ENCODE measurements at places on chromosomes 2 and 18.
A peak's percentile ranks its signal among the peaks of the same experiment; 100 is the strongest.

DNA sequence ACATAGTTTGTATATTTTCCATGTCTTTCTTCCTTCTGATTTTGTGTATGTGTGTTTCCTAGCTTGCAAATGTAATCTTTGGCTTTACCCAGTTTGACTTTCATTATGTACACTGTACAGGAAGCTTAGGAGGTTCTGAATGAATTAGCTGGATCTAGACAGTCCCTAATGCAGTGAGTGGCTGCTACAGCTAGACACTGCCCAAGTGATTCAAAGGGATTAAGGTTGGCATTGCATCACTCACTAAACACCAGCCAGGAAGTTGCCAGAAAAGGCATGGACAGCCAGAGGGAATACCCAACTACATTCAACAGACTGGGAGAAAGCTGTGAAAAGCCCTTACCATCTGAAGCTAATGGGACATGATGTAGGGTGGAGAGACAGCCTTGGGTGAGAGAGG lies 316.0 kb upstream of the MEX3C start:
- DNase-seq: no peak

GRCh38 chr18:78607784-78608183 lies 371.8 kb upstream of the SALL3 start:
- no peak for DNase-seq

DNA sequence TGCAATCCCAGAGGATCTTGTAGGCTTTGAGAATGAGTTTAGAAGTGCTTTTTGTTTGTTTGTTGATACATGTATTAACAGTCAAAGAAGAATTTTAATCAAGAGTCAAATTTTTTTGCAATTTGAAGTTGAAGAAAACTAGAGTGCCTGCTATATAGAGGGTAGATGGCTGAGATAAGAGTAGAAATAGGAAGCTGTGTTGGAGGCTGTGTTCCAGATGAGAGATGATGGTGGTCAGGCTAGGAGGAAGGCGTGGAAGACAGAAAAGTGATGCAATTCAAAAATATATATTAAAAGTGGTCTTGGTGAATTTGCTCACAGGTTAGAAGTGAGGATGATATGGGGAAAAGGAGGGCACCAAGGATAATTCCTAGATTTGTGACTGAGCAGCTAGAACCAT lies 978.3 kb downstream of the BCL11A start:
- DNase-seq: no peak

DNA sequence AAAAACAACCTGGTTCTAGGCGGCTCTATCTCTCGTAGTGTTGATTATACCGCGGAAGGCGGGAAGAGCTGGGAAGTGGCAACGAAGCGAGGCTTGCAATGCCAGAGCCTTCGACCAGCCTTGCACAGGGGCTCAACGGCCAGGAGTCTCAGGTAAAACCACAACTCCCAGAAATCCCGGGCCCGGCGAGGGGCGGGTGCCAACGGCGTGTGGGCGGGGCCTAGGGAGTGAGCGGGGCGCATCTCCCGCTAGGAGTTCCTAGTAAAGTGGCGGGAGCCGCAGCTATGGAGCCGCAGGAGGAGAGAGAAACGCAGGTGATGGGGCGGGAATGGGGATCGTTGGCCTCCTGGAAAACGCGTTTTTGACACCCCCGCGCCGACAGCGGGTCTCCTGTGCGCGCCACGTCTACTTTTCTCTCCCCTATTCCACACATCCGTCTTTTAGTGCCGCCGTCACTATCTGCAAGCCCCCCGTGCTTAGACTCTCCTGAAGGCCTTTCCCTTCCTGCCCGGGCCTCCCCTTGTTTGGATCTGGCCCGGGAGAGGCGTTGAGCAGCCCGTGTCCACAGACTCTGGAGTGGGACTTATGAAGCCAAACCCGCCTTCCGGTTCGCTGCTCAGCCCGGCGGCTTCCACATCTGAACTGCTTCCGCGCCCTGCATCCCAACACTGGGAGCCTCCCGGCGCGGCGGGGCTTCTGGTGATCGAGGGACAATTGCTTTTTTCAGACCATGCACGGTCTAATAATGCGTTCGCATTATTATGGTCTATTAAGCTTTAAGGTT lies at the start of gene HAUS1:
TSS of gene HAUS1 (plus strand) at position 258 of the 784 bp plus-strand sequence. CDS start at position 285, 27 bp downstream.
- peak; percentile 33 for DNase-seq

- DNase-seq: no peak
Observed at GRCh38 chr18:77059294-77059916, 73.2 kb downstream of the MBP start.

GRCh38 chr2:72113847-72114692 lies 33.6 kb downstream of the CYP26B1 start:
- DNase-seq: no peak

DNA sequence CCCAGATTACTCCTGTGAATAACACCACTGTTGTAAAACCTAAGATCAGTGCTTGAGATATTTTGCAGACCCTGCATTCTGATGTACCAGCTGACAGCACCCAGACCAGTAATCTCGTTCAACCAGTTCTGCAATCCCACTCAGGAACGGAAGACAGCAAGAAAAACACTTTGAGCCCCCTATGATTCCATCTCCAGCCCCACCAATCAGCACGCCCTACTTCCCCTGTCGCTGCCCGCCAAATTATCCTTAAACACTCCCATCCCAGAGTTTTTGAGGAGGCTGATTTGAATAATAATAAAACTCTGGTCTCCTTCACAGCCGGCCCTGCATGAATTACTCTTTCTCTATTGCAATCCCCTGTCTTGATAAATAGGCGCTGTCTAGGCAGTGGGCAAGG lies 173.9 kb upstream of the CDH2 start:
- no peak for DNase-seq

DNA sequence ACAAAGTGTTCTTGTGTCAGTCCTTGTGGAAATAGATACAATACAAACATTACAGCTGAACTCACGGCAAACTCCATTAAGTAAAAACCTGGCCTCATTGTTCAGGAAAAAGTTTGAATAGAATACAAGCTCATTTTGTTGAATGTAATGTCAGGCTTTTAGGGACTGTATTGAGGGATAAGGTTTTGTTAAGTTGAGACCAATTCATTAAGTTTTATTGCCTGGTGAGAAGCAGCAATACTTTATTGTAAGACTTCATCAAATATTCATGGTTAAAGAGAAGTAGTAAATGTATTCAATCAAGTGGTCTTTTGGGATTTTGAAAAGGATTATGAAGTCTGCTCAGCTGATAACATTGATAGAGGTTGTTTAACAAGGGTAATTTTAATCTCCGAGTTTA lies 35.4 kb upstream of the METAP1D start:
- no peak for DNase-seq

DNA sequence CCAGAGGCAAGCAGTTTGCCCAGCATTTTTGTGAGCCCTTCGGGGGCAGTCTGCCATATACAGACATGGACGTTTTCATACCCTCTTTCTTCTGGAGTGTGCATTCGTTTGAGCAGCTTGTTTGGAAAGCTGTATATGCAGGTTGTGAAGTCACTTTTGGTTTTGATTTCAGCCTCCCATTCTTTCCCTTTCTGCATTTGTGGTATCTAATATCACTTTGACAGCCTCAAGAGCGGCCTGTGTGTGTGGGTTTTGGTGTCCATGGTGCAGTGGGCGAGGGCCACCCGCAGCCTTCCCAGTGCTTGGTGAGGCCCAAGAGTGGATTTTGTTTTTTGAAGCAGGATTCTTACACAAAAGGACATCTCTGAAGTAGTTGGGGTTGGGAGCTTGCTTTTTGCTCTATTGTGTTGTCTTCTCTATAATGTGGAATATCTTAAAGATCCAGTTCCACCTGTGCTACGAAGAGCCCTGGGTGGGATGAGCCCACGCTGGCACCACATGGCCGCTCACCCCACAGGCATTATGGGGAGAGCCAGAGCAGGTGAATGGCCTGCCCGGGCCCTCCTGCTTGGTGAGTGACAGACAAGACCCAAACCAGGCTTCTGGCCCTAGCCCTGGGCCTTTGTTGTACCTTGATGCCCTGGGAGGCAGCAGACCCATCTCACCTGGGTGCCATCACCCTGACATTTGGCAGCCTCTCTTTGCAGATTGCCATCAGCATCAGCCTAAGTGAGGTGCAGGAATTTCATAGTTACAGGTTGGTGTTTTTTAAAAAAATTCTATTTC lies 29.5 kb downstream of the INPP4A start:
- DNase-seq: no peak

- DNase-seq: no peak
Observed at GRCh38 chr2:68961380-68961779, 8.7 kb upstream of the GKN2 start.

DNA sequence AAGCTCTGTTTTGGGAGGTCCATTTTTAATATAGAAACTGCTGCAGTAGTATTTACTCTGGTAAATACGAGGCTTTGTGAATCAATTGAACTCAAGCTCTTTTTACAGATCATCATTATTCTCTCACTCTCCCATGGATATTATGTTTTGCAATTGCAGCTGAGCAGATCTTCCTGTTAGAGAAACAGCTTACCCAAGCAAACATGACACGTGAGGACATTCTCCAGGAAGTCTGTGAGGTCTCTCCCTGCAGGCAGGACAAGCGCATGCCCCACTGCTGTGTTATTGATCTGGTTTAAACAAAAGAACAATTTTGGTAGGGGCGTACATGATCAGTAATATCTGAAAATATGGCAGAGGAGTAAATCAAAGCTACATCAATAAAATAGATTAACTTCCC lies 72.1 kb downstream of the COL6A3 start:
- no peak for DNase-seq

- no peak for DNase-seq
Observed at GRCh38 chr18:57803103-57803969, at the start of gene ATP8B1. Gene ATP8B1, minus strand, starts transcription at chr18:57803315. Its CDS starts 71,508 bp downstream, at chr18:57731807.

DNA sequence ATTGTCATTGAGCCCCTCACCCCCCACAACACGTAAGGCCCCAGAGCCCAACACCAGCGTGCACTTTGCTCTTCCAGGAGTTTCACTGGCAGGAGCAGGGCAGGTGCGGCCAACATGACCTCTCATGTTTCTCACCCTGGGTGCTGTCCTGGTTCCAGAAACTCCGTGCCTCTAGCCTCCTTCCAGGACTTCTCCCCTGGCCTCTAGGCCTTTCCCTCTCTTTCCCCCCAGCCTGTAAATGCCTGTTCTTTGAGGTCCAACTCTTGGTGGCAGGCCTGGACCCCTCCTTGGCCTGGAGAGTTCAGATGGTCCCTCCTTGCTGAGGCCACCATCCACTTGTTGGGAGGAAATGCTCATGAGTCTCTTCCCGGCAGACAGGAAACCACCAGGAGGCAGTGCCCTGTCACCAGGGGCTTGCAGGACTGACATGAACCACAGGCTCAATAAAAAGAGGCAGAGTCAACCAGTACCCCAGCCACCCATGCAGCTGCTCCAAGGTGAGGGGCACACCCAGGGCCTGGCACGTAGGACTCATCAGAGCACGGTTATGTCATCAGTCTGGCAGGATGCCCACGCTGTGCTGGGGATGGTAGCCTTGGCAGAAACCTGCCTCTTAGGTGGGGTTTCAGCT lies 1.5 kb downstream of the MALL start:
- DNase-seq: no peak

DNA sequence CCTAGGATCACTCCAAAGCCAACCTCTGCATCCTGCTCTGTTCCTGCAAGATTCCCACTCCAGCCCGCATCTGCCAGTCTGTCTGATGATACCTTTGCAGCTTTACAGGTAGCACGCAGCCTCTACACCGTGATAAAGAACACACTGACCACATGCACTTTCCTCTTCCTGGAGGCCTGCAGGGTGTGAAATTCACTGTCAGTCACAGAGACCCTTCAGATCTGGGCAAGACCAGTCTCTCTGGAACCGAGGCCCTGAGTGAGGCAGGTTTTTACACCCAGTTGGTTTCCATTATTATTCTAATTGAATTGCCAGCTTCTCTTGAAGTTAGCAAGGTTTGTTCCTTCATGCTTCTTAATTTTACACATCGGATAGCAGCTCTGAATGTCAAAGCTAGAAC lies 30.5 kb upstream of the TWIST2 start:
- no peak for DNase-seq

- DNase-seq: no peak
Observed at GRCh38 chr2:216915557-216916150, 55.8 kb upstream of the TNP1 start.

- no peak for DNase-seq
Observed at GRCh38 chr2:2175381-2176090, 155.5 kb downstream of the MYT1L start.

GRCh38 chr2:187075199-187075635 lies 226.2 kb upstream of the ZSWIM2 start:
- no peak for DNase-seq

DNA sequence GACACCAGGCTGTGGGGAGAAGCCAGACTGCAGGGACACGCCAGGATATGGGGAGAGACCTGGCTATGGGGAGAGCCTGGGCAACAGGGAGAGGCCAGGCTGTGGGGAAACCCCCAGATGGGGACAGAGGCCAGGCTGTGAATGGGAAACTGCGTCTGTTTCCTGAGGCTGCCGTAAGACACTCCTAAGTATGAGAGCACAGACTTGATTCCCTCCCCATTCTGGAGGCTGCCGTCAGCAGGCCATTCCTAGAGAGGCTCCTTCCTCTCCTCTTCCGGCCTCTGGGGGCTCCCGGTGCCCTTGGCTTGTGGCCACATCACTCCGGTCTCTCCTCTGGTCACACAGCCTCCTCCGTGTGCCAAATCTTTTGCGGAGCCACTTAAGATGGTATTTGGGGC lies 32.3 kb downstream of the ADI1 start:
- no peak for DNase-seq

GRCh38 chr2:16393500-16394071 lies 272.0 kb downstream of the CYRIA start:
- DNase-seq: no peak

DNA sequence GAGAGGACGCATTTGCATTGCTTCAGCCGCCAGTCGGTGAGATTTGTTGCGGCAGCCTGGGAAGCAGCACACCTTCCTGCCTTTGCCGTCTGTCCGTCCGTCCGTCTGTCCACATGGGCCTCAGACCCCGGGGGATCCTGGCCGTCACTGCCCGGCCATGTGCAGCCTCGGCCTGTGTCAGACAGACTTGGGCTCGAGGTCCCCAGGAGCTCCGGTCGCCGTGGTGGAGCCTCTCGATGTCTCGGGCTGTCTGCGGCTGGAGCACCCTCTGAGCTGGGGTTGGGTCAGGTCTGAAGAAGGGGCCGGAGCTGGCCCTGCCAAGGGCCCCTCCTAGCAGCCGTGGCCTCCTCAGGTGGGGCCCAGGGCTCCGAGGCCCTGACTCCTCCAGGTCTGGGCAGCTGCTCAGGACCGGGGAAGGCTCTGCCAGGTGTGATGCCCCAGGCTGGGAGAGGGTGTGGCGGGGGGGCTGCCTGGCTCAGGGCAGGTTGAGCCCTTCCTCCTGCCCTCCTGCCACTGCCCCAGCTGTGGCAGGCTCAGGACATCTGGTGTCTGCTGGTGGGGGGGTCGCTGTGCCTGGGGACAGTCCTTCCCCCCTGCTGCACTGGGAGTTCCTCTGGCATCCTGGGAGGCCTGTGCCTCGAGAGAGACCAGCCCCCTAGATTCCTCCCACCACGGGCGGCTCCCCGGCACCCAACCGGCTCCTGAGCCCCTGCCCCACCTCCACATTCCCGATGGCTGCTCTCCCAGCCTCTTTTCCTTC lies 11.8 kb downstream of the NEU4 start:
- DNase-seq: no peak

DNA sequence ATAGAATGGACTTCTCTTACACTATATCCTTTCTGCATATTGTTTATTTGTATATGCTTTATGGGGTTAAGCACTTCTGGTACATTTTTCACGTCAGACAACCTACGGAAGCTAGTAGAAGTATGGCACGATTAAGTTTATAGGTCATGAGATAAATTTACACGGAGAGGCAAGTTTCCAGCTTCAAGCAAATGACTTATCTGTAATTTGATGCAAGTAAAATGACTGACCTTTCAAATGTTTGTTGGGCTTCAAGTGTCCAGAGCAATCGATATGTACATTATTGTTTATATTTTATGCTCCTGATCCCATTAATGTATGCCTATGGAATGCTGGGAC lies 97.5 kb upstream of the EFEMP1 start:
- DNase-seq: no peak

Data from GM12878 (cell line).